ENCODE measurements at places on chromosomes 5 and 9.

GRCh38 chr9:76810377-76810957 lies 46.2 kb downstream of the PCA3 start:
- DNase-seq = peak; percentile 66

GRCh38 chr9:93265301-93265971 lies 81.5 kb downstream of the WNK2 start:
- DNase-seq = no peak

DNA sequence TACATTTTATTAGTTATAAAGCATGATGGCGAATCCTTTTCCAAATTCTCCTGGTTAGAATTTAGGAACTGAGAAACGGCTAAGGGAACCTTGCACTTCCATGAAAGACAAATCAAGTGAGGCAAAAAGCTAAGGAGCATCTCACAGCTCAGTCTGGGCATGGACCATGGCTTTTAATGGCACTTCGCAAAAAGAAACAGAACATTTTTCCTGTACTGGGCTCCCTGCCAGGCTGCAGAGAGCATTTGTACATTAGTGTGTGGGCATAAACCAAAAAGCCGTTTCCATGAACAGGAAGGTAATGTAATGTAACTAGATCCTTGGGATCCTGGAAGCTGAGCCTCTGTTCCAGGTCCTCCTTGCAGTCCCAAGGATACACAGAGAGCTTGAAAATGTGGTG lies 354.2 kb downstream of the MRPS30 start:
- no peak for DNase-seq

GRCh38 chr5:151052836-151053235 lies 28.0 kb downstream of the TNIP1 start:
- DNase-seq = no peak

GRCh38 chr9:36316611-36317317 lies 58.5 kb upstream of the GNE start:
- no peak for DNase-seq
